ENCODE measurements at places on chromosomes 6 and 20. TPM values are rescaled to one million over a fixed set of nuclear protein-coding genes. Genes with fewer than 3 reads are reported as not detected.

The HSPA1L gene
- total RNA-seq = 1.1 TPM

The RAET1L gene
- total RNA-seq = not detected

The ENPP4 gene
- 28.1 TPM for total RNA-seq

The TREM1 gene
- 1.7 TPM for total RNA-seq

The EFCAB8 gene
- total RNA-seq = not detected

The SOBP gene
- total RNA-seq = 13.6 TPM

The CD24 gene
- total RNA-seq = 0.80 TPM

The ZSCAN31 gene
- total RNA-seq = 11.4 TPM

The TMX4 gene
- total RNA-seq = 170 TPM

The PRSS16 gene
- total RNA-seq = 0.31 TPM

The SRSF12 gene
- 0.65 TPM for total RNA-seq

The CDH4 gene
- total RNA-seq = 0.08 TPM

The COL21A1 gene
- 9.2 TPM for total RNA-seq

The BACH2 gene
- 2.5 TPM for total RNA-seq

The OR12D3 gene
- not detected for total RNA-seq

The VARS2 gene
- total RNA-seq = 14.0 TPM

The PCK1 gene
- 72.2 TPM for total RNA-seq

The EDEM2 gene
- 25.6 TPM for total RNA-seq

The HRH3 gene
- total RNA-seq = not detected

The THBD gene
- total RNA-seq = 50.5 TPM

The PPP1R3D gene
- 6.0 TPM for total RNA-seq

The TULP1 gene
- total RNA-seq = 0.32 TPM

The MUCL3 gene
- not detected for total RNA-seq

The PKHD1 gene
- not detected for total RNA-seq

The CST4 gene
- total RNA-seq = not detected

The PHACTR1 gene
- total RNA-seq = 12.2 TPM

The KIF6 gene
- total RNA-seq = 0.31 TPM

The TNFRSF21 gene
- 12.1 TPM for total RNA-seq

The TRAPPC3L gene
- 0.24 TPM for total RNA-seq

The ADGRB3 gene
- total RNA-seq = 2.3 TPM

The CHMP4B gene
- 97.7 TPM for total RNA-seq

The SPDEF gene
- total RNA-seq = not detected

The GPR6 gene
- total RNA-seq = not detected

The WFDC13 gene
- total RNA-seq = not detected

The FLRT3 gene
- 2.4 TPM for total RNA-seq

The SIRPG gene
- not detected for total RNA-seq

The SDC4 gene
- 51.4 TPM for total RNA-seq

The C6orf52 gene
- total RNA-seq = not detected

The TOP1 gene
- 30.4 TPM for total RNA-seq

The VSX1 gene
- total RNA-seq = not detected

The ARHGAP40 gene
- total RNA-seq = not detected

The FAM83B gene
- total RNA-seq = 6.4 TPM

The LGSN gene
- not detected for total RNA-seq

The SLC22A3 gene
- total RNA-seq = 2.1 TPM

The PXDC1 gene
- 32.8 TPM for total RNA-seq

The IFT52 gene
- total RNA-seq = 8.1 TPM

The LRRN4 gene
- total RNA-seq = 3.7 TPM

The MAPK14 gene
- total RNA-seq = 38.4 TPM

The OR2B6 gene
- total RNA-seq = not detected

The SPTLC3 gene
- 6.8 TPM for total RNA-seq

The HLA-F gene
- total RNA-seq = 41.8 TPM

The CD109 gene
- total RNA-seq = 26.4 TPM

The ADTRP gene
- total RNA-seq = 0.18 TPM

The RCAN2 gene
- 112 TPM for total RNA-seq

The OXT gene
- total RNA-seq = 0.92 TPM

The C6orf118 gene
- not detected for total RNA-seq
